ENCODE measurements at places on chromosomes 1 and 21.

GRCh38 chr1:242005866-242006535 lies 7.1 kb upstream of the MAP1LC3C start:
- DNase-seq, result no peak

- peak; percentile 57 for DNase-seq
These were observed 31.1 kb upstream of the ZBTB40 start for GRCh38 chr1:22420455-22421053.

GRCh38 chr1:53541761-53542550 lies 82.8 kb downstream of the DMRTB1 start:
- no peak for DNase-seq

DNA sequence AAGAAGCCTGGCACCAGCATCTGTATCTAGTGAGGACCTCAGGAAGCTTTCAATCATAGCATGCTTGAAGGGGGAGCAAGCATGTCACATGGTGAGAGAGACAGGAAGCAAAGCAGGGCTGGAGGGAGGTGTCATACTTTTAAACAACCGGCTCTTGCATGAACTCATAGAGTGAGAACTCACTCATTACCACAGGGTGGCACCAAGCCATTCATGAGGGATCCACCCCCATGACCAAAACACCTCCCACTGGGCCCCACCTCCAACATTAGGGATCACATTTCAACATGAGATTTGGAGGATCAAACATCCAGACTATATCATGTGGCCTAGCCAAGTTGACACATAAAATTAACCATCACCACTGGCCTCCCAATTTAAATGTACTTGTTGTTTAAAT lies 125.1 kb upstream of the KCND3 start:
- no peak for DNase-seq

DNA sequence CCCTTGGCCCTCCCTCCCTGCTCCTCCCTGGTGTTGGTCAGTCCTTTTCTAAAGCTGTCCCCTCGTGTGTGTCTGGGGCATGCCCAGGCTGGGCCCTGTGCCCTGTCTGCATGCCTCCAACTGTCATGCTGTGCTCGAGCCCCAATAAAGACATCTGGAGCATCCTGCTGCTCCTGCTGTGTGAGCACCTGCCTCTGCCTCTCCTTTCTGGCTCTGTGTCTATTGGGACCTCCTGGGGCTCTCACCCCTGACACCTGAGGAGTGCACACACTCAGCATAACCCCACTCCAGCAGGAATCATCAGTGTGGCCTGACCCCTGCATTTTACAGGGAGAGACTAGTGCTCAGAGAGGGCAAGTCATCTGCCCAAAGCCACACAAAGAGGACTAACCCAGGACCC lies 23.7 kb downstream of the KCNC4 start:
- no peak for DNase-seq

DNA sequence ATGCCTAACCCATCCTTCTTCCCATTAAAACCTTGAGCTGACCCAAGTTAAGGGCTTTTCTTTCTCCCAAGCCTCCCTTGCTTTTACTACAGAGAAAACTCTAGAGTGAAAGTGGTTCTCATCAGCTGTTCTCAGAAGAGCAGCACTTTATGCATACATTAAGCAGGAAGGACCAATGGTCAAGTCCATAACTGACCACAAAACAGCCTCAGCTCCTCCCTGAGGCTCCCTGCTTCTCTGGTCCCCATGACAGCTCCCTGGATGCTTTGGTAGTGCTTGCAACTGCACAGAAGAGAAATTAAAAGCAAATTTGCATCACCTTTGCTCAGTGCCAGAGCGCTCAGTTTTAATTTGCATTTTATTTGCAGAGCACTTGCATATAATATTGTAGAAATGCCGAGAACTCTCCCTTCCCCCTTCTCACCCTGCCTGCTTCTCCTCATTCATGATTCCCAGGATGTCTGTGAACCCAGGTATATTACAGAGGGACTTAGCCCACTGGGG lies 56.1 kb downstream of the LMX1A start:
- DNase-seq, result no peak

DNA sequence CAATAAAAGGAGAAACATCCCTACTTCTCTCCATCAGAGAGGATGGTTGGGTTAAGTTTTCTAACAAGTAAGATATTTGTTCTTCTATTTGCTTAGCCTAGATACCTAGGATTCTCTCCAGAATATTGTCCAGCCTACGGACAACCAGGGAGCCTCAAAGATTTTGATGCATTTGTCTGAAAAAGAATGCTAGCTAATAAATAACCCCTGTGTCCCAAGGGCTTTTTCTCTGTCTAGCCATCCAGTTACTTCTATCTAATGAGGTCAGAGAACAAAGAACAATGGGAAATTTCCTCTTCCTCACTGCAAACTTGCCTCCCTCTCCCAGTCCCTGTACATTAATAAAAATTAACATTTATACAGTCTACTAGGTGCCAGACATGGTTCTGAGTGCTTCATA lies 810 bp downstream of the RGS5 start:
- no peak for DNase-seq

- DNase-seq, result no peak
These were observed 139.7 kb downstream of the GRIK1 start for GRCh38 chr21:29800056-29800455.

DNA sequence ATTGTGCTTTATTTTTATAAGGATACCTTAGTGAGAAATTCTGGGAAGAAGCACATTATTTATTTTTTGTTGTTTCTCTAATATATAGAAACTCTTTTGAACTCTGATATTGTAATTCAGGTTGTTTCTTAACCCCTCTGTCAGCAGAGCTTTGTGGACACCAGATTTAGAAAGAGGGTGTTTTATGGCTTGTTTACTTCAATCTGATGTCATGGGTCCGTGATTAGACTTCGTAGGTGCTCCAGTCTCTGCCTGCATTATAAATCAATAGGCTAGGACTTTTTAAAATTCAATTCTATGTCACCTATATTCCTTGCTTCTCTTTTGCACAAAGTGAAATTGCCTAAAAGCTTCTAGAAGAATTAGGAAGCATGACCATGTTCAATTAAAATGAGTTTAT lies 47.3 kb upstream of the CCDC190 start:
- no peak for DNase-seq

DNA sequence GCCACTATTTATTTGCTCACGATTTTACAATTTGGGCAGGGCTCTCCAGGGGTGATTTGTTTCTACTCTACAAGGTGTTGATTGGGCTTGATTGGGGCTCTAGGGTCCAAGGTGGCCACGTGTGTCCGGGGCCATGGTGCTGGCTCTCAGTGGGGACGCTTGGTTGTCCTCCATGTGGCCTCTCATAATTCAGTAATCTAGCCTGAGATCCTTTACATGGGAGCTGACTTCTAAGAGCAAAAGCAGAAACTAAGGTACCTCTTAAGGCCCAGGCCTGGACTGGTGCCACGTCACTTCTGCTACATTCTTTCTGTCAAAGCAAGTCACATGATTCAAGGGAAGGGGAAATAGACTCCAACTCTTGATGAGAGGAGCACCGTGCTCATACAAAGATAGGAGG lies 8.1 kb upstream of the PSRC1 start:
- DNase-seq, result no peak

GRCh38 chr1:186948535-186948934 lies 119.8 kb downstream of the PLA2G4A start:
- DNase-seq, result no peak

- DNase-seq, result no peak
These were observed 33.9 kb upstream of the CAMK1G start for GRCh38 chr1:209549443-209550205.

- no peak for DNase-seq
These were observed 22.5 kb upstream of the SLC27A3 start for GRCh38 chr1:153752571-153753195.

GRCh38 chr1:216330262-216330661 lies 93.0 kb downstream of the USH2A start:
- DNase-seq, result no peak

- DNase-seq, result no peak
These were observed 40.8 kb downstream of the KIAA1614 start for GRCh38 chr1:180953291-180954004.

DNA sequence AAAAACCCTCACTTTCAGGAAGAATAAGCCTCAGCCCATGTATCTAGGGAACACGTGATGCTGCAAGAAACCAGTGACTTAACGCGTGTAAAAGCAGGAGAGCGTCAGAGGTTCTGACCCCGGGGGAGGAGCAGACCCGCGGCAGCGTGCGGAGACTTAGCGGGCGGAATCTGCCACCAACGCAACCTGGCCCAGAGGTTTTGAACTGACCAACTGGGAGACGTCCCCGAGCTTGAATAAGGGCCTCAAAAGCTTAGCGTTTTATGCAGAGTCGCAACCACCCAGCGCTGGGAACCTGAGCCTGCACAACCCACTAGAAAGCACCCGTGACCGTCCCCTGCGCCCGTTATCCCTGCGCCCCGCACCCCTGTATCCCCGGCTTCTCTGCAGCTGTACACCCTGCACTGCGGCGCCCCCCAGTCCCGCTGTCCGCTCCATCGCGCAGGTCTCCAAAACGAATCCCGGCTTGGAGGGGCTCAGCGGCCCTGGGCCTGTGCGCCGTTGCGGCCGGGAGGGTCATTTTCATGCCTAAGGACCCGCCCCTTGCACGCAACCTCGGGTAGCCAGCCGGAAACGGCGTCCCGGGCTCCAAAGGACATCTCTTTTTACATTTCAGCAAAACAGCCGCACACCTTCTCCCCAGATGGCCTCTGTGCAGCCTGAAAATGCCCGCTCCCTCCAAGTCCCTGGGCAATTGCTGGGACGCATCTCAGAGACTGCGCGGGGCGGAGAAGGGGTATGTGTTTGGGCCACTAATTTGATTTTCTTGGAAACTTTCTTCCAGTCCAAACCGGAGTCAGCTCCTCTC lies 29.4 kb upstream of the TRIM17 start:
- no peak for DNase-seq

DNA sequence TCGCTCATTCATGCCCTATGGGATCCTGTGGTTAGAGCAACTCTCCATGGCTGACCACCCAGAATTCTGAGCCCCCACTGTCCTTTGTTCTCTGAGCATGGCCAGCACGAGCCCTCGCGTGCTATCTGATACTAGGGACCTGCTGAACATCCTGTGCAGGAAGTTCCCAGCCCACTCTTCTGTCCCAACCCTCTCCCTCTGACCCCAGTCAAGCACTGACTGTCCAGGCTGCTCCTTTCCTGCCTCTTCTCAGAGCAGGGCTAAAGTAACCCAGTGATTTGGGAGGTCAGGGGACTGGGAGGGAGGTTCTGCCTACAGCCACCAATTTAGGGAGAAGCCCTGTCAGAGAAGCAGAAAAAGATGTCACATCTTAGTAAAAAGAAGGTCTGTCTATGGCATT lies 21.2 kb downstream of the CYP4B1 start:
- DNase-seq, result no peak

GRCh38 chr1:97761637-97762036 lies 159.2 kb downstream of the DPYD start:
- no peak for DNase-seq

- DNase-seq, result no peak
These were observed 83.6 kb downstream of the RUNX1 start for GRCh38 chr21:34965200-34966174.

DNA sequence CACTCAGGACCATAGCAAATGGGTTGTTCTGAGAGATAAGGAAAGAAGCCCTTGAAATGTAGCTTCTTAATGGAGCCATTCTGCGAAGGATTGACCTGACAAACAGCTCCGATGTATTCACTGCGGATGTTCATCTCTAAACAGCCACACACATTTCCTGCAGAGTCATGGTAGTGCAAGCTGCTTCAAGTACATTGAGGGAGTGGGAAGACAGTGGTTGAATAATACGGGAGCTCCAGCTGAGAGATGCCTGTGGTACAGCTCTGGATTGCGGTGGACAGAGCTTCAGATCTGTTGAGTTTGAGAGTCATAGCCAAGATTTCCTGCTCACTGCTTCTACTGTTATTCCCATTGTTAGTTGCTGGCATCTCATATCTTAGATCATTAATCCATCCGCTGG lies 86.6 kb downstream of the ZBTB18 start:
- DNase-seq, result no peak

DNA sequence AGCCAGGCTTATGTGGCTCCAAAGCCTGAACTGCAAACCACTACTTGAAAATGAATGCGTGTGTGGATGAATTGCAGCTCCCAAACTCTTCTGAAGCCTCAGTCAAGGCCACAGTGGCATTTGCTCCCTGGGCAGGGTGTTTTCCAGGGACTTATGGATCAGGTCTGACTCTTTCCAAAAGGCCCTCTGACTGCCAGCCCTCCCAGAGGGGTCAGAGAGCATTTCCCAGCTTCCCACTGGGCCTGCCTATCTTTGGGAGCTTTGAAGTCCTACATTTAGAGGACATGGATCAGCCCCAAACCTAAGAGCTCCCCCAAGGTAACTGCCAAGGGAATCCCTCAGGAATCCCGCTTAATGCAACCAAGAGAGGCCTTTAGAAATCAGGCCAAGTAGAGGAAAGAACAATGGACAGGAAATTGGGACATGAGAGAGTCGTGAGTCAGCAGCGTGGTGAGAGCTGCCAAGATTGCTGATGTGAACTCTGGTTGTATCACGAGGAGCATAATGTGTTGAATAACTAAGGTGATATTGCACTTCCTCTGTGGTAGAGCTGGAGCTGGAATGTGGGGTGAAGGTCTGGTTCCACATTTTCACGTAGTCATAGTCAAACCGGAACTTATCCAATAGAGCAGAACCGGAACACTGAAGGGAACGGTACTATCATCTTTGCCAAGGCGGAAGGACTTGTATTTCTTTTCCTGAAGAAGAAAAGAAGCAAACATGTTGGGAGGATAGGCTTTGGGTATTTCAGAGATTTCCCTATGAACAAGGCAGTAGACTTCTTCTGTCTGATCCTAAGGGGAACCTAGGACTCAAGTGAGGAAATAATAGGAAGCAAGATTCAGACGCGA lies 99.4 kb upstream of the JUN start:
- peak; percentile 10 for DNase-seq

DNA sequence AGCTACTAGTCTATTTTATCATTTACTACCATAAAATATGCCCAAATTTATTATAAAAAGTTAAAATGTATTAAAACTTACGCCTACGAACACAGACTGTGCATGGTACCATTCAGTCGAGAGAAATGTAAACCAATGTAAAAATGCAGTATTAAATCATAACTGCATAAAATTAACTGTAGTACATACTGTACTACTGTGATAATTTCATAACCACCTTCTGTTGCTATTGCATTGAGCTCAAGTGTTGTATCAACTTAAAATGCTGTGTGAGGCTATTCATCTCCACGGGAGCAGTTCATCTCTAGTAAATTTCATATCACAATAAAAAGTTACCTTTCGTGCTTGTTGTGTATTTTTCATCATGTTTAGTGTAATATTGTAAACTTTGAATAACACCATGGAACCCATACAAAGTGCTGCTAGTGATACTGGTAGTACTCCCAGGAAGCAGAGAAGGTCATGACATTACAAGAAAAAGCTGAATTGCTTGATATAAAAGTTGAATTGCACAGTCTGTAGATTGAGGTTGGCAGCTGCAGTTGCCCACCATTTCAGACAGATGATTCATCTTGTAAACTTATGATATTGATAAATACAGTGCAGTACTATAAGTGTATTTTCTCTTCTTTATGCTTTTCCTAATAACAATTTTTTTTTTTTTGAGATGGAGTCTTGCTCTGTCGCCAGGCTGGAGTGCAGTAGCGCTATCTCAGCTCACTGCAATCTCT lies 19.0 kb upstream of the CENPF start:
- DNase-seq, result no peak

DNA sequence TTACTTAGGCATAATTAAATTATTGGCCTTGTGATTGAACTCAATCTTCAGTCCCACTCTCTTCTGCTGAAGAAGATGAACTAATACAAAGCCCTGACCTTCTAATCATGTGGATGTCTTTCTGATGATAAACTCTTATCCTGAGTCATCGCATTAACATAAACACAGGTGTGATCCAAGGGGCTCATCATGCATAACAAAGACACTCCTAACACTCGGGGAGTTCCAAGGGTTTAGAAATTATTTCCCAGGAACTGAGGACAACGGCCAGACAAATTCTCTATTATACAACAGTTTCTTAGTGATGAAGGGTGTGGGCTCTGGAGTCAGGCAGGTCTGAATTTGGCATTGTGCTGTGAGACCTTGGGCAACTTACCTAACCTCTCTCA lies 18.0 kb downstream of the DUSP10 start:
- DNase-seq, result no peak

All from nucleus accumbens (tissue), 56 donors.